Stimulated activated CD8-positive, alpha-beta memory T cell treated with anti-CD3 and anti-CD28 coated beads, Interleukin-12 subunit alpha, Interleukin-12 subunit beta, amount 100 ng/mL, for 4 hours (primary cell): ENCODE measurements at places on chromosomes 13 and 19.

GRCh38 chr19:11295665-11296245, at the start of gene TSPAN16:
TSPAN16 (plus strand) TSS chr19:11296160; CDS start chr19:11296298, 138 bp downstream.
- no peak for DNase-seq

GRCh38 chr13:99689955-99690354, 188.7 kb downstream of the TM9SF2 start:
- DNase-seq: no peak

DNA sequence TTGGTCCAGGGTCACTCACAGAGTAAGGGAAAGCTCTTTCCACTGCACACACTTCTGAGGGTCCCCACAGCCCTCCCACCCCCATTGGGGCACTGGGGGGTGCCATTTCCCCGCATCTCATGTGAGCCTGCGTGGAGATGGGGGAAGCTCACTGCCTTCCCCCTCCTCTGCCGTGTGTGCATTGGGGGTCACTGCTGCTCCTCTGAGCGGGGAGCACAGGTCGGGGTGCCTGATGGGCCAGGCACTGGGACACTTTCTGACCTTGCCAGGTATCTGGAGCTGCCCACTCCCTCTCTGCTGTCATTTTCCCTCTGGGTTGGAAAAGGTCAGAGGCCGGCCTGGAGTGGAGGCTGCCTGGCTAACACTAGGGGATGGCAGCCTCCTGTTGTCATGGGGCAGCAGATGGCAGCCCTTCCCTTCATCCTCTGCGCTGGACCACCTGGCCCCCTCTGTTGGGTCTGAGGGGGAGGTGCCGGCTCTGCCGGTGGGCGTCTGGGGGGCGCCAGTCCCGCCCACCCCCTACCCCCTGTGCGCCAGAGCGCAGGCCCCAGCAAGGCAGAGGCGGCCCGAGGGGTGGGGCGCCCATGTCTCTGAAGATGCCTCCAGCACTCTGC, 9.1 kb downstream of the SSBP4 start:
- DNase-seq: no peak

GRCh38 chr13:34611671-34612070, 330.4 kb upstream of the NBEA start:
- DNase-seq: no peak

DNA sequence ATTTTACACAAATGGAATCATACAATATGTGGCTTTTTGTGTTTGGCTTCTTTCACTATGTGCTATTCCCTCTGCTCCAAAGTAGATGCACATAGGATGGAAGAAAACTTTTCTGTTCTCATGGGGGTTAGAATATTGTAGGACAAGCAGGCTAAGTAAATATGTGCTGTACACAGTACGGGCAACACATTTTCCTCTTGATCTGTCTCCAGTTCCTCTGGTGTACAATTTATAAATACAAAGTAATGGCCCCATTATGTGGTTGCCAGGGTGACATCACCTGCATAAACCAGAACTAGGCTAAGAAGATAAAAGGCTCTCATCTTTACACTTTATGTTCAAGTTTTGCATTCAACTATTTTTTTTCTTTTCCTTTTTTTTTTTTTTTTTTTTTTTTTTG, 41.0 kb upstream of the SOX21 start:
- no peak for DNase-seq

- no peak for DNase-seq
These were observed 128.6 kb downstream of the DLEU7 start for GRCh38 chr13:50714891-50715290.
